Stimulated activated CD4-positive, alpha-beta T cell treated with anti-CD3 and anti-CD28 coated beads, Interleukin-4, amount 100 ng/mL, for 4 hours (primary cell): ENCODE measurements at places on chromosomes 3 and 15.

DNA sequence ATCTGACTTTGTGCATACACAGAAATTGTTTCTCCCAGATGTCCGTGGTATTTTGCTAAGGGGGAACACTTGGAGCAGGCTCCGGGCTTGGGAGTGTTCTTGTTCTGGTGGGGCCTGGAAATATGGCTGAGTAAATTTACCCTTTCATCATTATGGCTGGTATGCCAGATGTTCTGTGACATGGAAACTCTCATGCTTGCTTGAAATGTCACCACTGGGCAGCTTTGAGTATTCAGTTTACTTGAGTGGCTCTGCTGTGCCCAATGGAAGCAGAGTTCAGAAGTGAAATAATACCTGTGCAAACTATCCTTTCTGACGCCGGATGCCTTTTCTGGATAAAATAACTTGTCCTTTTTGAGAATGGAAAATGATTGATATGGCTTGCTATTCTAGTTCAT is 283.6 kb upstream of the TPM1 start:
- DNase-seq = no peak

- DNase-seq = no peak
These were observed 37.3 kb upstream of the IGF1R start for GRCh38 chr15:98610991-98611390.

GRCh38 chr3:71101014-71101413 is 482.5 kb downstream of the FOXP1 start:
- no peak for DNase-seq

DNA sequence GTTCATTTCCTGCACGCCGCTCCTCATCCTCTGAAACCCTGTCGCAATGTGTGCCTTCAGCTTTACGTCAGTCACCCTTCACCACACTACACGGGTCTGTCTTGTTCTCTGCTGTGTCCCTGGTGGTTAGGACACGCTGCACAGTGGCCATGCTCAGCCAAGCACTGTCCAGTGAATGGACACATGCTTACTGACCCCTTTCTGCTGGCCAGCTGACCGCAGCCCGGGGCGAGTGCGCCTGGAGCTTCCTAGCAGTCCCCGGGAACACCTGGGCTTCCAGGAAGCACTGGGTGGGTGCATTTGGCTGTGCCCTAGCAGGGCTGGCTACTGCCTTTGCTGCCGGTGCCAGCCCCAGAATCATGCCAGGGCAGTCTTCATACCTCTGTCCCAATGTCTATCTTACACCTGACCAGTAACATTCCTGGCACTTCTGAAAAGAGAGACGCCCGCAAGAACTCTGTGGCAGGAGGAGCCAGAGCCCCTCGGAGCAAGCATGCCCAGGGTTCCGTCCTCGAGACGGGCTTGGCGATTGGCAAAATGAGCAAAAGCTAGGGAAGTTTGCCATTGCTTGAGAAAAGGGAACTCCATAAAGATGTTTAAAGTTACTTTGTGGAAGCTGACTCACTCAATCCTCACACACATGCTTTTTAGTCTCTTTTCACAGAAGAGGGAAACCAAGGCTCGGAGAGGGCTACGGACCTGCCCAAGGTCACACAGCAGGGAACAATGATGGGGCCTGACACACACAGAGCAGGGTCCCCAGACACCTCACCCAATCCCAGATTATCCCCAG is 15.7 kb upstream of the ZXDC start:
- no peak for DNase-seq

GRCh38 chr3:112761062-112761638 is 85.5 kb downstream of the CD200R1L start:
- DNase-seq = no peak

GRCh38 chr15:99437315-99438223 is 128.2 kb upstream of the MEF2A start:
- no peak for DNase-seq

GRCh38 chr3:148494451-148494850 is 203.3 kb upstream of the AGTR1 start:
- no peak for DNase-seq

GRCh38 chr3:52857864-52858263 is 23.0 kb upstream of the MUSTN1 start:
- no peak for DNase-seq

DNA sequence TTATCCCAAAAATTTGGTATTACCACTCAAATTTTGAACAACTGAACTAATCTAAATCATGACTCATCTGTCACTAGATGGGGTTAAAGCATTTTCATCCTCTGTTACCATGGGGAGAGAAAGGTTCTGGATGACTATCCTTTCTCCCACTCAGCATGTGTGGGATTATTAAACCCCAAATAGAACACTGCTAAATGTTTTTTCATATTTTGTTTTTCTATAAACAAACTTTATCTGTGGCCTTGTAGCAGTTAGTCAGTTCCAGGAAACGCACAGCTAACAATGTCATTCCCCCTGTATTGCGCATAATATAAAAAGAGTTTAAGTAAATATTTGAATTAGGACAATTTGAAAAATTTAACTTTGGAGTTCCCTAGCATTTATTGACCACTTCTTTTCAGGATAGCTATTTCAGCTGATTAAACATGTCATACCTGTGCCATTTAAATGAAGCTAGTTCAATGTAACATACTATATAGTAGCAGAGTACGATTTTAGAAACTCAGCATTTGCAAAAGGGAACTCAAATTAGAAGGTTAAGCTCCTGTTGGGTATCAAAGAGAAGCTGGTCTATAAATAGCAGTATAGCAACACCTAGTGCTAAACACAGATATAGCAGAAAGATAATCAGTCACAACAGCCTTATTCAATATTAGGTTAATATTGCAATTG is 9.2 kb upstream of the TMEM212 start:
- no peak for DNase-seq

DNA sequence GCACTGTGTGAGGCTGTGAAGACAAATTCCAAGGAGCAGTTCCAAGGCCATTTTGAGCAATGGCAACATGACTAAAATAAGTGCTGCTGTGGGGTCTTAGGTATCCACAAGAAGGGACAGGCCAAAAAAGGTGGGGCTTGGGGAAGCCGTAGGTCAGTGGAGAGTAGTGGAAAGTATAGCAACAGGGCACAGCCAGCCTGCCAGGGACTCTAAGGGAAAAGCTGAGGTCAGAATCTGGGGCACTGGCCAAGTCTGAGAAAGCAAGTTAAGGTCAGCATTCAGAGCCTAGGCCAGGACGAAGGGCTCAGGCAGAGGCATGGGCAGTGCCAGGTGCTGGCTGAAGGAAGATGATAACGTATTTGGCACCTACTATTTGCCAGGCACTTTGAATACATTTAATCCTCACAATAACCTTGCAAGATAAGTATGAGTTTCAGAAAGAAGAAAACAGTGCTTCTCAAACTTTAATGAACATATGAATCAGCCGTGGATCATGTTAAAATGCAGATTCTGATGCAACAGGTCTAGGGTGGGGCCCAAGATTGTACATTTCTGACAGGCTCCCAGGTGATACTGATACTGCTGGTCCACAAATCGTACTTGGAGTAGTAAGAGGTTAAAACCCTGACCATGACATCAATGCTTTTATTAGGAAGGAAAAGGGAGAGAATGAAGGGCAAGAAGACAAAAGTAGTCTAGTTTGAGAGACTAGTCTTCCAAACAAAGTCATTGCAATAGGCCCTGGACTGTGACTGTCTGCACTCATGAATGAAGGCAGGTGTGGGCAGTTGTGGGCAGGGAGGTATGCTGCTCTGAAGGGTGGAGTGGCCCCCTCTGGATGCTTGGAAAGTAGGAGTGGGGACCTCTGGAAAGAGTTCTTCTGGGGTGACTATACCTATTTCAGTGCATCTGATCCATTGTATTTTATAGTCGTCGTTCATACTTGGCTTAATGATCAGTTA is 106.3 kb upstream of the ANKRD28 start:
- DNase-seq = no peak

DNA sequence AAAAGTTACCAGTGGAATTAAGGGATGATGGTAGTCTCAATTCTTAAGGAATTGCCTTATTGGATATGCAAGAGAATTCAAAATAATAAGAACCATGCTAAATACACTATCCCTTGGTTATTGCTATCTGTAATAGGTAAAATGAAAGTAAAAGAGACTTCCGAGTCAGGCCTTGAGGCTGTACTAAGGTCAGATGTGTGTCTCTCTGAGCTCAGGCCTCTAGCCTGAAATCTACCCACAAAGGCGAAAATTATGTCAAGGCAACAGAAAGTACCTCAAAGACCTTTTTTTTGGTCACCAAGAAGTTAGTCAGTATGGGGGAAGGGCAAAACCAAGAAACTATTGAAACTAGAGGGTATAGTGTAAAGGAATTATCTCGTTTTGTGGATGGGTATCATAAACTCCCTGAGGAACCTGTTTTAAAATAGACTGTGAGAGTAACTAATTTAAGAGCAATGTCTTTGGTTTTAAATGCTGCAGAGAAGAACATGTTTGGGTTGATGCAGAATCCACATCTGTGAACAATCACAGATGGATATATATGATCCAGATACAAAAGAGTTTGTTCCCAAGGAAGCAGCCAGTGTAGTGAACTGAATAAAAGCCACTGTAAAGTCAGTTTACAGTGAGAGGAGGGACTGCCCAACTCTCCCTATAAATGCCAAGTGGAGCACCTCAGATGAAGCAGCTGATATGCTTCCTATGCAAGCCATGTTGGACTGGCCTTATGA is 382.3 kb upstream of the SEMA6D start:
- no peak for DNase-seq

DNA sequence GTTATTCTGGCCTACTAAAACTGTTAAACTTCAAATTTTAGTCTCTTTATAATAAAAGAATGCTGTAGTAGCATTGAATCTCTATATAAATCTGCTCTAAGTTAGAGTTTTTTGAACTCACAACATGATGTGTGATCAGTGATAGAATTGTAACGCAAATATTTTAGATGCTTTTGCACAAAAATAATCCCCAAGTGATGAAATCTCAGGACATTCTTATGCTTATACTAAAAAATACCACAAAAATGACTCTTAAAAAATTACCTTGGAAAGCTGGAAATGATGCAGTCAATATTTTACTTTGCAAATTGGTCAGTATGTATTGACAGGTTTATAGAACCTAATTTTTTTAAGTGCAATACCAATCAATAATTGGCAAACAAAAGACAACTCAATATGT is 375.3 kb downstream of the TBC1D5 start:
- DNase-seq = no peak

DNA sequence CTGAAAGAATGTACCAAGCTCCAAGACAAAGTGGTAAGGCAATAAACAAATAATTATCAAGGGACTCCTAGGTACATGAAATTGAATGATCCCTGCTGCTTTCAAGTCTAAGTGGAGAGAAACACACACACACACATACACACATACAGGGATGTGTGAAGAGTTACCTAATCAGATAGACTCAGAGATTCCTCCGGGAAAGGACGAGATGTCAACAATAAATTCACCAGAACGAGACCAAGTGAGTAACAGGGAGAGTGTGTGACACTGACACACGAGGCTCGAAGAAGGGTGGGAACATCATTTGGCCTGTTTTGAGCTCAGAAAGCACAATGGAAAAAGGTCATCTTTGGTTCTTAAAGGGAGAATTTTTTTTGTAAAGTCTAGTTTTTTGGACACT is 13.4 kb downstream of the LRIG1 start:
- no peak for DNase-seq

DNA sequence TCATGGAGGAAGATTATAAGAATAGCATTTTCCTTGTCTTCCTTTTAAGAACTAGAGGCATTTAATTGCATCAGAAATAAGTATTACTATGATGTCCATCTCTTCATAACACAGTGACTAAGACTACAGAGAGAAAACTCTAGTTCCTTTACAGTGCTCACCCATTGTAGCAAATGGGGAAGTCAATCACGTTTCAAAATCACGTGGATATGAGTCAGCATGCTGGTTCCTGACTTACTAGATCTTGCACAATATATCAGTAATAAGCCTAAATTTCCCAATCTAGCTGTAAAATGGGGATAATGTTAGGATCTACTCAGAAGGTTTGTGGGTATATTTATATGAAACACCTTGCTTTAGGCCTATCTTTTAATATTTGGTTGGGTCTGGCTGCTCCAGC is 254.8 kb upstream of the EOMES start:
- DNase-seq = no peak

DNA sequence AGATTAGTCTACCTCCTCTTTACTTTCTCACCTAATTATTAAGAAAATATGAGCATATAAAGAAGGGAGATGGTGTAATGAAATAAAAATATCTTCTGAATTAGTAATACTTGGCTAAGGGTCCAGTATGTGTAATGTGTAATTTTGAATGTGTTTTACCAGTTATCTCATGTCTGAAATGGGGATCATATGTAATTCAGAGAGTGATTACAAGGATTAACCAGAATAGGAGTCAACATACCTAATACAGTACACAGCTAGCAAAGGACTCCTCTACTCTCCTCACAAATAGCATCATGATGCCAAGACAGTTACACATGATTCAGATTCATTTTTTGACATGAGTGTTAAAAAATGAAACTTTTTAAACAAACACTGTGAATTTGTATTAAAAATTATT is 570.4 kb downstream of the SI start:
- DNase-seq = no peak

DNA sequence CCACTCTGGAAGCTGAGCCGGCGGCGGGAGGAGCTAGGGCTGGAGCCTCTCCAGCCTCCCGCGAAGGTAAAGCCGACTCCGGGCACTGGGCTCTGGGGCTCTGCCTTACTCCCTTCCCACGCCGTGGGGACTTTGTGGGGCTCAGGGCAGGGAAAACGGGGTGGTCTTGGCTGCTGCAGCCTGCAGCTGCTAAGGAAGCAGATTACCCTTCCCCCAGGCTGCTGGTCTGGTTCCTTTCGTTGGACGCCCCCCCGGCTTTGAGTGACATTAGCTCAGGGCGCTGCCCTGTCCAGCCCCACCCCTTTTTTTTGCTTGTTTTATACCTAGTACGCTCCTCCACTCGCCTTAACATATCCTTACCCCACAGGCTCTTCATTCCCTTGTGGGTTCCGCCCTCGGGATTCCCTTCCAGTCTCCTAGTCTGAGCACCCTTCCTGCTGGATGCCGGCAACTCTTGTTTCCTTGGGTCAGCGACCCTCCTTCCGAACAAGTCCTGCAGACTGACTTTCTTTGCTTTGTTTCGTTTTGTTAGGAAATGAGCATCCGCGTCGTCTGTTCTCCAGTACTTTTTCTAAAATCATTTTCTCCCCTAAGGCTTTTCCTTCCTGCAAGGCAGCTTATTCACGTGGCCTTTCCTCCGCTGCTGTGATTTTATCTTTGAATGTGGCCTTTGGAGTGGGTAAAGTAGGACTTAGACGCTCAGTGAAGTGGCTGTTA is 551 bp downstream of the DNAJC13 start:
- DNase-seq = peak; percentile 32

DNA sequence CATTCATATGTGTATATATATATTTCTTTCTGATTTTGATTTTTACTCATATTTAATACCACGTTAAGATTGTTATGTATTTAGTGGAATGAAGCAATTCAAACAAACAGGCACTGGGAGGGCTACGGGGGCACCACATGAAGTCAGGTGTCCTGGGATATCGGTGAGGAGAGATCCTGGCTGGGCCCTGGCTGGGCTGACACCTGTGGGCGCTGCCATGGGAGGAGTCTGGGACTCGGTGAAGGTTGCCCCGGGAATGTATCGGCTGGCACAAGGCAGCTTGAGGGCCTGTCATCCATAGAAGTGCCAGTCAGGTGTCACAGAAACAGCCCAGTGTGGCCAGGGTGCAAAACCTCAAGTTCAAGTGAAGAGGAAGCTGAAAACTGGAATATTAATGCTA is 766.9 kb upstream of the ARPP21 start:
- DNase-seq = no peak
